ENCODE measurements at places on chromosomes 13 and 19. TPM values are rescaled to one million over a fixed set of nuclear protein-coding genes. Genes with fewer than 3 reads are reported as not detected.

ATP8A2 gene
- 0.38 TPM for total RNA-seq

SUGT1 gene
- total RNA-seq, result 47.7 TPM

ATCAY gene
- 17.9 TPM for total RNA-seq

DNA sequence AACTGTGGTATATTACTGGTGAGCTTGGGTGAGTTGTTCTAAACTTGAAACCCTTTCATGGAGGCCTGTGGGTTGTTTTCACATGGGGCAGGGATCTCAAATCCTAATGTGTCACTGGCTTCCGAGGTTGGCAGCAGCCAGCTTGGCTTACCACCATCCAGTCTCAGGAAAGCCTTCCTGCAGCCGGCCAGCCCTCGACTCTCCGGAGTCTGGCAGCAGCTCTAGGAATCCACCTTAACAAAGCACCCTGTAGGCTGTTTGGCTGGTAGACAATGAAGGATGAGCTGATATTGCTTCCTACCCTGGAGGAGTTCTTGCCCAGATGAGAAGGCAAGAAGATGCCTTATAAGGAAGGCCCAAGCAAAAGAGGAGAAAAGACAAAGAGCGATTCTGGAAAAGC lies 188.3 kb downstream of the KLF12 start:
- DNase-seq, result peak; percentile 6

- DNase-seq, result no peak
Measured at GRCh38 chr13:73664851-73665250, 469.4 kb downstream of the KLF12 start.
